ENCODE measurements at places on chromosomes 5 and 9.

DNA sequence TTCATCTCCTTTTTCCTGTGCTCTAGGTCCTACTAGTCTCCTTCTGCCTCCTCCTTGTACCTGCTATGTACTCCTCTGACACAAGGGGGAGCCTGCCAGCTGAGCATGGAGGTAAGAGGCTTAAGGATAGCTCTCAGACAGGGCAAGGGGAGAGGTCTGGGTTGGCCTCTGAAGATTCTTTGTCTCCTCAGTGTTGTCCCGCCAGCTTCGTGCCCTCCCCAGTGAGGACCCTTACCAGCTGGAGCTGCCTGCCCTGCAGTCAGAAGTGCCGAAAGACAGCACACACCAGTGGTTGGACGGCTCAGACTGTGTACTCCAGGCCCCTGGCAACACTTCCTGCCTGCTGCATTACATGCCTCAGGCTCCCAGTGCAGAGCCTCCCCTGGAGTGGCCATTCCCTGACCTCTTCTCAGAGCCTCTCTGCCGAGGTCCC is 3.8 kb downstream of the CREB3 start:
- DNase-seq = no peak

- DNase-seq = no peak
These were observed 706.6 kb upstream of the ZNF608 start for GRCh38 chr5:125452991-125453390.

DNA sequence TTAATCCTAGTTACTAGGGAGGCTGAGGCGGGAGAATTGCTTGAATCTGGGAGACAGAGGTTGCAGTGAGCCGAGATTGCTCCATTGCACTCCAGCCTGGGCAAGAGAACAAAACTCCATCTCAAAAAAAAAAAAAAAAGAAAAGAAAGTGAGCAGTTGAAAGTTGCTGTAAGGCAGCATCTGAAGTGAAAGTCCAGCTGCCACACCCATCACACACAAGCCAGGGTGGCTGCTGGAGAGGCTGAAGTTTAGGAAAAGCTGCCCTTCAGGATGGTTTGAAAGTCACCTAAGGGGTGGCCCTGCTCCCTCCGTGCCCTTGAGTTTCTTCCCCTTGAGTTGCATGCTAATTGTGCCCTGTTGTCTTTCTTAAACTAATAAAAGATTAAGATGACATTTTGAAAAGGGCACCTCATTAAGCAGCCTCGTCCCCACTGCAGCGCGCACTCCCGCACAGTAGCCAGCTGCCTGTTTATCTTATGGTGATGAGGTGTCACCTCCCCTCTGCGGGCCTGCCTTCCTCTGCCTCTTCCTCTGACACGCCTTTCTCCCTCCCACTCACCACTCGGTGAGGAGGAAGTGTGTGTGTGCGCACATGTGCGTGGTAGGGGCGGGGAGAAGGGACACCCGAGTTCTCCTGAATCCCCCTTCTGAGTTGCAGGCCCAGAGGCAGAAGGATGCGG is 104.2 kb upstream of the PANK3 start:
- no peak for DNase-seq

DNA sequence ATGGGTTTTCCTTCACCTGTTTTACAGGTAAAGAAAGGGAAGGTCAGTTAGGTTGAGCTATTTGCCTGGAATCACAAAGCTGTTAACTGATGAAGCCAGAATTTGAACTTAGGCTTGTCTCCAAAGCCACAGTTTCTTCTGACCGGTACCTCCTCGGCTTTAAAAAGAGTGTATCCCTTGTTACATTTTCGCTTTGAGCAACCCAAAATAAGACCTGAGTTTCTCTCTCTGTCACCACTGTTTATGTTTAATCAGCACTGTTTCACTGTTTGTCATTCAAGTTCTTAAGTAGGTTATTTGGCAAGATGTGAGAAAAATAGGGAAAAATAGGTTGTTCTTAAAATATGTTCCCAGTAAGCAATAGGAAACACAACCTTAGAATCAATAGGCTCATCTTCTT is 84.6 kb downstream of the VCAN start:
- no peak for DNase-seq

DNA sequence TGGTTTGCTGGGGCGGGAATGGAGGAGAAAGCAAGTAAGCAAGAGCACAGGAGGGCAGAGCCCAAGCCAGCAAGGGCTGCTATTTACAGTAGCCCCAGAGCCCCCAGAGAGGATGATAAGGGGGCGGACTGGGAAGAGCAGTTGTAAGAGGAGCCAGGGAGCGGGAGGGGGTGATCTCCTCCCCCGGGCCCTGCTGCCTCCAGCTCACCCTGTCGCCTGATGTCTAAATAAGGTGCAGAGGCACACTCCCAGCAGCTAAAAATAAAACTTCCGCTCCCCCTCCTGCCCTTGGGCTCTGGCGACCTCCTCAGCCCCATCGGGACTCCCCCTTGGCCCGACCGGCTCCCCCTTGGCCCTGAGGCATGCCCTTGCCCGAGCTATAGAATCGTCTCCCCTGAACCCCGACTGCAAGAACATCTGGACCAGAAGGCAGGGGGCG is 14.4 kb upstream of the CCDC69 start:
- no peak for DNase-seq

DNA sequence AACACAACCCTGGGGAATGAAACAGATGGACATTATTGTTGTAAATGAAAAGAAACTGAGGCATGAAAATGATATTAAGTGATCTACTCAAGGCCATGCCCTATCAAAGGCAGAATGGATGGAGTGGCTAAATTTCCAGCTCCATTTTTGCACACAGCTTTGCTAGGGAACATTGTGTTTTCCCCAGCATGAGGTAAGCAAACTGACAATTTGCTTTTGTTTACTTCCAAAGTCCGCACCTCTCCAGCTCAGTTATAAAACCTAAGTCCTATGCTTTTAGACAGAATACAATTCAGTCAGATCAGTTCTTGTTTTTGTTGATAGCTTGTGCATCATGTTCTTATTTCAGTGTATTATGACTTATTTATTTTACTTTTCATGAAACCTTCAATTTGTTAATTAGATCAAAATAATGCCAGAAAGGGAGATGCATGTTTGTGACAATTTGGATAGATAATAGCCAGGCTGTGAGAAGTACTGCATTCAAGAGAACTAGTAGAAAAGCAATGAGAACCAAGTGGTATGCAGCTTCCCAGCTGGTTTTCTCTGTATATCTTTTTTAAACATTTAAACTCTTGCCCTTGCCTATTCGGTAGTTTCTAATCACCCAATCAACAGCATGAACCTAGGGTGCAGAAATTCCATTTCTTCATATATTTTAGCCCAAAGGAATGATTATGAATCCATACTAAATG is 380.8 kb downstream of the SPATA31D1 start:
- DNase-seq = no peak

- no peak for DNase-seq
These were observed 55.3 kb downstream of the AHRR start for GRCh38 chr5:376799-377325.

GRCh38 chr9:4117835-4118610 is 181.8 kb downstream of the GLIS3 start:
- no peak for DNase-seq

DNA sequence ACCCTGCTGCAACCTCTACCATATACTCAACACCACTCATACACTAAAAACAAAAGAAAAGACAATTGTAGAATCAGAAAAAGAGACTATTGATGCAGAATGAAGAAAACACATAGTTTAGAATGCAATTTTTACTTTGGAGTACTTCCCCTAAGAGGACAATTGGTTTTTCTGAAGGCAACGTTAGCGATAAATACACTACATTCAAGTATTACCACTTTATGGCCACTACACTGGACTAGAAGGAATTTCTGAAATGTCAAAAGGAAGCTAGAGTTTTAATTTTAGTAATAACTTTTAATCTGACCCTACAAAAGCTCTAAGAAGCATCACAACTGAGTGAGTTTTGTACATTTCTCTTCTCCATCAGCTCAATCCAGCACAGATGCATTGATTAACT is 24.7 kb downstream of the PUM3 start:
- no peak for DNase-seq

GRCh38 chr5:6492934-6493333 is 44.3 kb downstream of the UBE2QL1 start:
- no peak for DNase-seq

DNA sequence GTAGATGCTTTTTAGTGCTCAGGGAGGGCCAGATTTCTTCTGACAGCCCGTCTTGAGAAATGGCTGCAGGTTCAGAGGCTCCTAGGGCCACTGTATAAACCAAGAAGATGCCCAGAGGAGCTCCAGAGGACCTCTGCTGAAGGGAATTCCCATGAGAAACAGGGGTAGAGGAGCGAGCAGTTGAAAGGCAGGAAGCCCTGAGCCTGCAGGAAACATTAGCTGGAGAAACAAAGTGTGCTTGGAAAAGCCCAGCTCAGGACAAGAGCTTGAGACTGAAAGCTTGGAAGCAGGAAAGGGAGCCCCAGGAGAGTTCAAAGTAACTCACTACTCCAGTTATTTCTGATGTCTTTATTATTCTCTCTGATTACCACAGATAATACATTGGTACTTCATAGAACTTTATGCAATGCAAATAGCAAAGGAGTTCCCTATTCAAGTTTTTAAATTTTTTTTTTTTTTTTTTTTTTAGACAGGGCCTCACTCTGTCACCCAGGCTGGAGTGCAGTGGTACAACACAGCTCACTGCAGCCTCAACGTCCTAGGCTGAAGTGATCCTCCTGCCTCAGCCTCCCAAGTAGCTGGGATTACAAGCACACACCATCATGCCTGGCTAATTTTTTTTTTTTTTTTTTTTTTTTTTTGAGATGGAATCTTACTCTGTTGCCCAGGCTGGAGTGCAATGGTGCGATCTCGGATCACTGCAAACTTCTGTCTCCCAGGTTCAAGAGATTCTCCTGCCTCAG is 16.5 kb downstream of the HBEGF start:
- DNase-seq = no peak

GRCh38 chr5:177440211-177440989 is 6.2 kb upstream of the PRR7 start:
- no peak for DNase-seq

GRCh38 chr5:81790336-81790735 is 39.4 kb upstream of the SSBP2 start:
- no peak for DNase-seq

DNA sequence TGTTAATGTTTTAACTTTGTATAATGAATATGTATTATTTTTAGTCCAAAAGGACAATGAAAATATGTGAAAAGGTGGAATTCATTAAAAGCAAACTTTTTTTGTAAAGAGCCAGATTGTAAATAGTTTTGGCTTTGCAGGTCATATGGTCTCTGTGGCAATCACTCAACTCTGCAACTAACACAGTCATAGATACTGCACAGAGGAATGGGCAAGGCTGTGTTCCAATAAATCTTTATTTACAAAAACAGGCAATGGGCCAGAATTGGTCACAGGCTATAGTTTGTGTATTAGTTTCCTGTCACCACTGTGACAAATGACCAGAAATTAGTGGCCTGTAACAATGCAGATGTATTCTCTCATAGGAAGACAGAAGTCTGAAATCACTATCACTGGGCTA is 125.4 kb upstream of the PTCH1 start:
- DNase-seq = no peak

DNA sequence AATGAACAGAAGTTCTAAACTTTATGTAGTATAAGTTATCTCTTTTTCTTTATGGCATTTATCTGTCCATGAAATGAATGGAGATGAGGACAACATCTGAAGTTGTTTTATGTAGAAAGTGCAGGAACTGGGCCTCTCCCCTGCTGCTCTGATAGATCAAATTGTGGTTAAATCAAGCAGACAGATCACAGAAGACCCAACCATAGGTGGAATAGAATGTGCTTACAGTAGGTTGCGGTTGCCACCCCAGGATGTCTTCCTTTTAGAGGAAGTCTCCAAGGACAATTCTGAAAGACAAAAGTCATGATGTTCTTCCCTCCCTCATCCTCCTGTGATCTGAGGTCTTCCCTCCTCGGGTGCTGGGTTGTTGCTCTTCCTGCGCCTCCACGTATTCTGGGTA is 12.9 kb downstream of the RASGRF2 start:
- DNase-seq = no peak

DNA sequence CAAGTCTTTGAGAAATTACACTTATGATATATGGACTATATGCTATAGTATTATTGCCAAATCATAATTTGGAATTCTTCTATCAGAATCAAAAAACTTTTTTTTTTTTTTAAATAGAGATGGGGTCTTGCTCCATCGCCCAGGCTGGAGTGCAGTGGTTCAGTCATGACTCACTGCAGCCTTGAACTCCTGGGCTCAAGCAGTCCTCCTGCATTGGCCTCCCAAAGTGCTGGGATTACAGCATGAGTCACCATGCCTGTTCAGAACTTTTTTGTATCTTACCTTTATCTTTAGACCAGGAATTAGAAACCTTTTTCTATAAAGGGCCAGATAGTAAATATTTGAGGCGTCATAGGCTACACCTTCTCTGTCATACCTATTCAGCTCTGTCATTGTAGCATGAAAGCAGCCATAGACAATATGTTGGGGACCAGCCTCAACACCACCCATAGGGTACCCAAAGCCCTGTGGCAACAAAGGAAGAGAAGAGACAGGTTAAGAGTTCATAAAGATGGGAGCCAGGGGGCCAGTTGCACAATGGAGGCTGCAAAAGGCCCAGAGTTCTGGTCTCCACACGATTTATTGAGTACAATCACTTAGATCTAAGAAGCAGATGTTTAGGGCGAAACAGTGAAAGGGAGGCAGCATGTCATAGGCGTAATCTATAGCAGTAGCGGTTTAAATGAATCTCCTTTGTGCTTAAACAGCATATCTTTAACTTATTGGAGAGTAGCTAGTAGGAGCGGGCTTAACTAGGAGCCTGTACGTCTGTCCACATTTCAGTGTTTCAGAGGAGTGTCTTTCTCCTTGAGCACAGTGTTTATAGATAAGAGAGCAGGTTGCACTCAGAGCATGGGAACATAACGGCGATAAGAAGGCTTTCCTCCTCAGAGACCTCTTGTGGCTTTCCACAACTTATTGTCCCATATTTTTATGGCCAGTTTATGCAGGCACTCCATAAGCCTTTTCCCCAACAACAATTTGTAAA is 12.5 kb downstream of the ECM2 start:
- no peak for DNase-seq

DNA sequence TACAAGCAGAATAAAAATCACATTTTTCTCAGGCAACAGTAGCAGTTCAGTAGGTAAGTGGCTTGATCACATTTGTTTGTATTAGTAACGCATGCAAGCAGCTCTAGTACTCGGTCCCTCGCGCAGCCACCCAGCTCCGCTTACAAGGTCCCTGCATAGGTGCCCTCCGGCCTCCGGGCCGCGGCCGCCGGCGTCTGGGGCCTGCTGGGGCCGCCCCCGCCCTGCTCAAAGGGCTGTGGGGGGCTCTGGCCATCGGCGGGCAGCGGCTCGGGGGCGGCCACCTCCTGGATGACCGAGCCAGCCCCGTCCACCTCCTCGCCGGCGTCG is 50.2 kb upstream of the UBAC1 start:
- no peak for DNase-seq

- no peak for DNase-seq
These were observed 176.7 kb upstream of the S1PR3 start for GRCh38 chr9:88814577-88814976.

- DNase-seq = no peak
These were observed 56.1 kb downstream of the SAXO1 start for GRCh38 chr9:18976709-18977531.

- DNase-seq = no peak
These were observed 76.2 kb upstream of the TBC1D2 start for GRCh38 chr9:98331536-98332259.

- no peak for DNase-seq
These were observed 18.9 kb upstream of the ASS1 start for GRCh38 chr9:130425741-130426466.

All from esophagus squamous epithelium (tissue), 5 donors.